ENCODE measurements at places on chromosomes 4 and X.

GRCh38 chr4:47101453-47101852 is 70.1 kb downstream of the GABRB1 start:
- no peak for DNase-seq

DNA sequence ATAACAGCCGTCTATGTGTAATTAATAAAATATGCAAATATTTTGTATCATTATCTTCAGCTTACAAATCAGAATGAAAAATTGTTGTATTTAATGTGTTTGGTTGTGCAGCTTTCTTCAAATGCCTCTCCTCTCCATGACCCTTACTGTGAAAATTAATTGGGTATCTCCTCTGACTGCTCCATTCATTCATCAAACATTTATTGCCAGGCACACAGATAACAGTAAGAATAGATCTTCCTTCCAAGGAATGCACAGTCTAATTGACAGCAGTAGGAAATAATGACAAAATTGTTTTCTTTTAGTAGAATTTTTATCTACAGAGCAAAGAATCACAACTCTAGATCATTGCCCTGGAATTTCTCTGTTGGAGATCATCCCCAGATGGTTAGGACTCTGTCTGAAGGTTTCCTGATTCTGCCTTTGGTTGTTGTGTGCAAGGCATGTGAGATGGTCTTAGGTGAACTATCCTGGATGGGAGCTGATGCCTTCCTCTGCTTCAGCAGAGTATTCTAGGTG is 395.0 kb upstream of the FAT1 start:
- DNase-seq = no peak

- no peak for DNase-seq
Measured at GRCh38 chr4:38891051-38891983, 23.7 kb downstream of the FAM114A1 start.

DNA sequence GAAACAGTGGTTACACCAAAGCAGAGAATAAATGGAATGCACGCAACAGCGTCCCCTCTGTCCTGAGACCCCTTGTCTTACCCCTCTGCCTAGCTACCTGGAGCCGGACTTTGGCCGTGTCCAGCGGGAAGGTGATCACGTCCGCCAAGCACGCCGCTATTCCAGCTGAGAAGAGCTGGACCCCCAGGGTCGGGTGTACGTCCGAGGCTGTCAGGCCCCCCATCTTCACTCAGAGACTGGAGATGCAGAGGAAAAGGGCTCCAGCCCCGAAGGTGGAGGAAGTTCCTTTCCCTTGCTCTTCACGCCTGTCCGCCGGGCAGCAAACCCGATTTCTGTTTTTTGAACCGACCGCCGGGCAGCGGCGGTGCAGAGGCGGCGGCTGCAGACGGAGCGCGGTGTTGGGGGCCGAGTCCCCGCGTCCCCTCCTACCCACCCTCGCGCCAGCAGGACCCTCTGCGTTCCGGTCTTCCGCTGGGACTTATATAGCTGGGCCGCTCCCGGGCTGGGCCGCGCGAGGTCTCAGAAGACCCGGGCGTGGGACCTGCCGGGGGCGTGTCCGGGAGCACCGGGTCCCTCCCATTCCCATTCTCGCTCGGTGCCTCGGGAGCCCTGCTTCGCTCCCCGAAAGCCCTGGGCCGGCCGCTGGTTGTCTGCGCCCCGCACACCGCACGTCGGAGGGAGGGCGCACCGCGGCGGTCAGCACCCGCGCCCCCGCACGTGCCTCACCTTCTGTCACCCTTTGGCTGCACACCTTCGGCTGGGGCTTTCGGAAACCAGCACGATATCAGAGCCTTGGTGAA is at the start of gene UCP1:
TSS of gene UCP1 (minus strand) at position 455 of the 800 bp plus-strand sequence. CDS start at position 223, 232 bp downstream.
- no peak for DNase-seq

DNA sequence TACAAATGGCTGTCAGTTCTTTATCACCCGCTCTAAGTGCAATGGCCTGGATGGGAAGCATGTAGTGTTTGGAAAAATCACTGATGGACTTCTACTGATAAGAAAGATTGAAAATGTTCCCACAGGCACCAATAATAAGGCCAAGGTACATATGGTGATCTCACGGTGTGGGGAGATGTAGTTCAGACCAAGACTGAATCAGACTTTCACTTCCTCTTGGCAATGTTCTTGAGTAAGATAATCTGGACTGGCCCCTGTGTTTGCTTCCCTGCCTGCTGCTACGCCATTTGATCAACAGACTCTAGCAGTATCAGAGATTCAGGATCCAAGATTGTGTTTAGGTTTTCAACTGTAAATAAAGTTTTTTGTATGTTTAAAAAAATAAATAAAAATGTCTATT is 682.2 kb upstream of the AMOT start:
- DNase-seq = no peak

- DNase-seq = no peak
Measured at GRCh38 chr4:31272331-31273061, 552.3 kb downstream of the PCDH7 start.

GRCh38 chrX:96373047-96373355 is 311.6 kb upstream of the DIAPH2 start:
- DNase-seq = no peak

DNA sequence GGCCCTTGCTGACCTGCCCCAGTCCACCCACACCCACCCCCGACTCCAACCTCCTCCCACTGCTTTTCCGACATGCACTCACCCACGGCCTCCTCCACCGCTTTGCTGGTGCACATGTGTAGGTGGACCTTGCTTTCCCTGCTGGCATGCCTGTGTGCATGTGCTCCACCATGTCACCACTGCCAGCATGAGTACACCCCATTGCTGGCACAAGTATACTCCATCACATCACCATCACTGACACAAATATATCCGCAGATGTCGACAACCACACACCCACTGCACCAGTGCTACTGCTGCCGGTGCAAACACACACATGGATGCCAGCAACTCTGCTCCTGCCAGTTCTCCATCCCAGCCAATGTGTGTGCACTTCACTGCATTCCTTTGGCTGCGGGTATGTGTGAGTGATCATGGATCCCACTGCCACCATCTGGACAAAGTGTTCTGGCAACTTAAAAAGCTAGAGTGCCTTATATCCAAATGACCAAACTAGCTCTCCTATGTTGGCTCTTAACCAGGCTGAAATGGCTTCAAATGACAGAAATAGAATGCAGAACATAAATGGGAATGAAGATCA is 1072.3 kb downstream of the RAPGEF2 start:
- no peak for DNase-seq

DNA sequence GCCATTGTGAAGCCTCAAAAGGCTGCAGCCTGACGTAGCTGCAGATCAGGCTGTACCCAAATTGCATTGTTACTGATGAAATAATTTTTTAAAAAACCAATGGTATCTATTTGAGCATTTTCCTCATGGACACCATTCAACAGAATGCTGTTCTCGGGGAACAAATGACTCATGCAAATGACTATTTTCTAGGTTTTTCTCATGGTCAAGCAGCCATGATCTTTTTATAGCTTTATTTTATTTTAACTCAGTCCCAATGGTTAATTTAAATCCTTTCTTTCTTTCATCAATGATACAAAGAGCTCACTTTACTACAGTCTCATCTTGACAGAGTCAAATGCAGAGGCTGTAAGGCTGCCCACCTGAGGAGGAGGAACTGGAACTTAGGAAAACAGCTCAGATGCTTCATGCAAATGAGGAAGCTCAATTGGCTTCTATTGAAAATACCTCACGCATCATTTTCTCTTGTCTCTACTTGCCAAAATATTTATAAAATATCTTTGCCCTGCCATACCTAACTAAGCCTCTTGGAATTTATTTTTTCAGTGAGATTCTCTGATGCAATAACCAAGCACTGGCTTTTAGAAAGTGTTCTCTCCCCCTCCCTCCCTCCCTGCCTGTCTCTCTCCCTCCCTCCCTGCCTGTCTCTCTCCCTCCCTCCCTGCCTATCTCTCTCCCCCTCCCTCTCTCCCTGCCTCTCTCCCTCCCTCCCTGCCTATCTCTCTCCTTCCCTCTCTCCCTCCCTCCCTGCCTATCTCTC is 81.0 kb downstream of the SORBS2 start:
- DNase-seq = no peak

GRCh38 chr4:29326816-29327215 is 1393.4 kb upstream of the PCDH7 start:
- no peak for DNase-seq

- no peak for DNase-seq
Measured at GRCh38 chrX:71214604-71215337, 8.3 kb upstream of the GJB1 start.

DNA sequence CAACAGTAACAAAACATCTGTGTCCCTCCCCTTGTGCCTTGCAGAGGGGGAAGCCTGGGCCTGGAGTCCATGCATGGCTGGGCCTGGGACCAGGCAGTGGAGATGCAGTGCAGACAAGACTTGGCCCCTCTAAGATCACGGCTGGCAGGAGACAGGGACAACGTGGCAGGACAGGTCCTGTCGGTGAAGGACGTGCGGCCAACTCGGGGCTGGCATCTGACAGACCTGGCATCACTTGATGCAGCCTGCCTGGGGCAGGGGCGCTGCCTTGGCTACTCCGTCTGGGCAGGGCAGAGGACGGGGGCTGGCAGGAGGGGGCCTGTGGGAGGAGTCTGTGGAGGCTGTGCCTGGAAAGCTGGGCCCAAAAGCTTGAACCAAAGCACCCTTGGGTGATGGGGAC is 112.1 kb downstream of the CPZ start:
- no peak for DNase-seq

- DNase-seq = peak; percentile 12
Measured at GRCh38 chrX:154751203-154751668, 359 bp upstream of the GAB3 start.

- DNase-seq = no peak
Measured at GRCh38 chr4:163467082-163467770, 6.3 kb downstream of the TKTL2 start.

DNA sequence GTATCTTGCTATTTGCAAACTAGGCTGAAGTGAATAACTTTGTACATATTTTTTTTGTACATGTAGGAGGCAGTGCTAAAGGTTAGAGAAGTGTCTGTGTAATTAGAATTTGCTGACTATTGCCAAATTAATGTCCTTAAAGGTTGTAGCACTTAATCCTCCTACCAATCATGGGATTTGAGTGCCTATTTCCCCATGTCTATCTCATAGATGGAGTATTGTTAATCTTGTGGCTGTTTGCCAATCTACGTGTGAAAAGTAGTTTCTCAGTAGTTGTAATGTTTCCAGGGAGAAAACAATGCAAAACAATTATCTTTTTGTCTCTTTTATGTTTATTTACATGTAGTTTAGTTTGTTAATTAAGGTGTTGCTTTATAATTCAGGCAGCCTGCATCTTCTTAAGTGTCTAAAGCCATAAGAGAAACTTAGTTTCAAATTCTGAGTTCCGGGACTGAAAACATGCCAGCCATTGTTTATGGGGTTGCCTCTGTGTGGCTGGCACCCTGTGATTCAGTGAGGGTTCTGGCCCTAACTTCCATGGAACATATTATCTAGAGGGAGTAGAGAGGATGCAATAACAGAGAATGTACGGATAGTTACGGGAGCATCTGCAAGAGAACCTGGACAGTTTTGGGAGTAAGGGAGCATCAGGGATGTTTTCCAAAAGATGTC is 142.4 kb downstream of the KLHL8 start:
- DNase-seq = no peak

GRCh38 chr4:86587381-86588140 is 6.6 kb upstream of the PTPN13 start:
- DNase-seq = peak; percentile 2

GRCh38 chr4:16160457-16160856 is 65.8 kb downstream of the TAPT1 start:
- DNase-seq = no peak

DNA sequence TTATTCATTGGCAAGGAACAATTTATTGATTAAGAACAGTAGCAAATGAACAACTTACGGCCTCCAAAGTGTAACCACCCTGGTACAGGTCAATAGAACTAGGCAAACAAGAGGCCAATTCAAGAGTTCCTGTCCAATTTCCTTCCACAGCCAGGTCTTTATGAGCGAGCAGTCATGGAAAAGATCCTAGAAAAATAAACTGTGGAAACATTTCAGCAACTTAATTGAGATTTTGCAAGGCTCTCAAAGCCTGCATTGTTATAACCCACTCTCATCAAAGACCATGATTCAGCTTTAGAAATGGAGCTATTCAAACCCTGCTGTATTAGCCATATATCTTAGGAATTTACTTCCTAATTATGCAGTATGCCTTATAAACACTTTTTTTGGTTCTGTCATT is 43.6 kb downstream of the UNC5C start:
- DNase-seq = no peak

DNA sequence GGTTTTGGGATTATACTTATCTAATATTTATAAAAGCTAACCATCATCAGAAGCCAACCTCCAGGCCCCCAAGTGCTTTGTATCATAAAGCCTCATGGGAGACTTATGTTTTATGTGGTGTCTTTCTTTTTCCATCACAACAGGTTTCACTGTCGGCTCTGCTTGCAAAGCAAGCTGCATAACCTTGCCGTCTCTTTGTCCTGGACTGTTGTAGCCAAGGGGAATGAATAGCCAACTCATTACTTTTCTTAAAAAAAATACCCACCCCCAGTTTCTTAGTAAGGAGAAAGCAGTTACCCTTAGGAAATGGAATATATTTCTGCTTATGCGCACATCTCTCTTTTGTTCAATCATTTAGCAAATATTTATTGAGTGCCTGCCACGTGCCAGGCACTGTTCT is 40.7 kb downstream of the FAM184B start:
- no peak for DNase-seq

- DNase-seq = no peak
Measured at GRCh38 chr4:132662456-132662855, 486.6 kb upstream of the PCDH10 start.

DNA sequence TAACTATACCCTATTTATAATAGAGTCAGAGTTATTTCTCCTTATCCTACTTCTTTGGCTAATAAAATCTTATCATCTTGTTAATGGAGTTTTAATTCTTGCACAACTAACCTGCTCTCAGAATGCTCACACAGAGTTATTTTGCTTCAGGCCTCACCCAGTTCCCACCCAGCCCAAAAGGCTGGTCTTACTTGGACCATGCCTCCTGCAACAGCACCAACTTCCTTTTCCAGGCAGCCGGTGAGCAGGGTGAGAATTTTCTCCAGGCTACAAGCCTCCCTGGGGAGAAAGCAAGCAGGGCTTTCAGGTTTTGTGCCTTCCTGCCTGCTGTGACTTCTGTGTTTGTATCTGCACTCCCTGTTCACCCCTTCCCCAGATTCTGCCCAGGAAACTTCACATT is 29.1 kb upstream of the BANK1 start:
- DNase-seq = no peak

DNA sequence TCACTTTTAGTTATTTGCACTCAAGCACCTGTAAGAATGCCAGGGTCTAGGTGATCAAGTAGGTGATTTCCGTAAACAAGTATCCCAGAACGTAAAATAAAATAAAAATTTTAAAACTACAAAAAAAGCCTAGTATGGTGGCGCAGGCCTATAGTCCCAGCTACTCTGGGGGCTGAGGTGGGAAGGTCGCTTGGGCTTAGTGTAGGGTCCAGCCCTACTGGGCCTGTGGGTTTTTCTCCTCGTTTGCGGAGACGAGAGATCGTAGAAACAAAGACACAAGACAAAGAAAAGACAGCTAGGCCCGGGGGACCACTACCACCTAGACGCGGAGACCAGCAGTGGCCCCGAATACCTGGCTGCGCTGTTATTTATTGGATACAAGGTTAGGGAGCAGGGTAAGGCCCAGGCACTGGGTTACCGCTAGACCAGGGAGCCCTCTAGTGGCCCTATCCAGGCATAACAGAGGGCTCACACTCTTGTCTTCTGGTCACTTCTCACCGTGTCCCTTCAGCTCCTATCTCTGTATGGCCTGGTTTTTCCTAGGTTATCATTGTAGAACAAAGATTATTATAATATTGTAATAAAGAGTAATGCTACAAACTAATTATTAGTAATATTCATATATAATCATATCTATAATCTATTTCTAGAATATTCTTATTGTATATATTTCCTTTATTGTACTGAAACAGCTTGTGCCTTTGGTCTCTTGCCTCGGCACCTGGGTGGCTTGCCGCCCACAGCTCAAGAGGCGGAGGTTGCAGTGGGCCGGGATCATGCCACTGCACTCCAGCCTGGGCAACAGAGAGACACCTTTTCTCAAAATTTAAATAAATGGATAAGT is 38.4 kb downstream of the SAGE1 start:
- peak; percentile 13 for DNase-seq

Data from NCI-H2171 treated with DMSO at 0.1 percent for 48 hours (cell line).